ENCODE measurements at places on chromosomes 13 and 19. TPM values are rescaled to one million over a fixed set of nuclear protein-coding genes. Genes with fewer than 3 reads are reported as not detected.
A peak's percentile ranks its signal among the peaks of the same experiment; 100 is the strongest.

- H3K27me3 ChIP-seq: no peaks in the 10 kb centered on the region
- H3K4me1 ChIP-seq: peaks cover 29% of the 10 kb centered on the region
- DNase-seq: no peak
- no peaks in the 10 kb centered on the region for H3K36me3 ChIP-seq
Measured at GRCh38 chr19:12886651-12886968, 391 bp downstream of the KLF1 start.

GRCh38 chr13:103276775-103277498, 210.7 kb upstream of the SLC10A2 start:
- no peaks in the 10 kb centered on the region for H3K4me1 ChIP-seq
- H3K36me3 ChIP-seq: no peaks in the 10 kb centered on the region
- no peak overlapping the region for H3K4me3 ChIP-seq
- no peaks in the 10 kb centered on the region for H3K27me3 ChIP-seq
- no peak for DNase-seq

GRCh38 chr13:32316501-32316900, 1.2 kb downstream of the BRCA2 start:
- H3K4me1 ChIP-seq: no peaks in the 10 kb centered on the region
- no peaks in the 10 kb centered on the region for H3K27me3 ChIP-seq
- H3K36me3 ChIP-seq: peaks cover 7% of the 10 kb centered on the region
- H3K27ac ChIP-seq: no peak overlapping the region

- H3K4me3 ChIP-seq: peak overlapping the region; percentile 23
- H3K27ac ChIP-seq: no peak overlapping the region
- peaks cover 10% of the 10 kb centered on the region for H3K4me1 ChIP-seq
- H3K27me3 ChIP-seq: no peaks in the 10 kb centered on the region
- DNase-seq: no peak
Measured at GRCh38 chr19:52640916-52641315, 2.8 kb upstream of the ZNF83 start.

DNA sequence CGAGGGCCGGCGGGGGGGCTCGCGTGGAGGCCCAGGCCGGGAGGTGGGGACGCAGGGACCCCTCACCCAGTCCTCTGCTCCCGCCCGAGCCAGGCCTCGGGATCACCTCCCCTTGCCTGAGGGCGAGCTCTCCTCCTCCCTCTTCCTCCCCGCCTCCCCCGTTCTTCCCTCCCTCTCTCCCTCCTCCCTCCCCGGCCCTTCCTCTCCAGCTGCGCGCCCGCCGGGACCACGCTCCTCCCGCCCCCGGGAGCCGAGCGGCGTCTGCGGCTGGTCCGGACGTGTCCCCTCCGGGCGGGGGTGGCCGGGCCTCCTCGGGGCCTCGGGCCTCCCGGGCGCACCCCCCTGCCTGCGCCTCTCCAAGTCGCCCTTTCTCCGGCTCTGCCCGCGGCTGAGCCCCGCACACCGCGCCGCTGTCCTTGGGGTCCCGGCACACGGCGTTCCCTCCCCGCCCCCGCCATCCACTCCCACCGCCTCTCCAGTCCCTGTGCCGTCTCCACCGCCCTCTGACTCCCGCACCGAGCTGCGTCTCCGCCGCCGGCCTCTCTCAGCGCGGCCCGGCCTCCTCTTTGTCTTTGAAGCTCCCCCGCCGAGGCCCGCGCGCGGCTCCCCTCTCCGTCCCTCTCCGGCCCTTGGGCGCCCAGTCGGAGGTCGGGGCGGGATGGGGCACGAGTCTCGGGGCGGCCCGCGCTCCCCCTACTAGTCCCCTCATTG, 5.7 kb downstream of the SOX1 start:
- no peak overlapping the region for H3K27ac ChIP-seq
- H3K36me3 ChIP-seq: peaks cover 7% of the 10 kb centered on the region
- H3K4me1 ChIP-seq: no peaks in the 10 kb centered on the region

The DLL3 gene
- polyA plus RNA-seq: 0.89 TPM

GRCh38 chr13:36736119-36736726, 62.4 kb downstream of the SERTM1 start:
- H3K4me1 ChIP-seq: no peaks in the 10 kb centered on the region
- H3K36me3 ChIP-seq: no peaks in the 10 kb centered on the region
- no peak overlapping the region for H3K4me3 ChIP-seq

The ZNF534 gene
- not detected for polyA plus RNA-seq

DNA sequence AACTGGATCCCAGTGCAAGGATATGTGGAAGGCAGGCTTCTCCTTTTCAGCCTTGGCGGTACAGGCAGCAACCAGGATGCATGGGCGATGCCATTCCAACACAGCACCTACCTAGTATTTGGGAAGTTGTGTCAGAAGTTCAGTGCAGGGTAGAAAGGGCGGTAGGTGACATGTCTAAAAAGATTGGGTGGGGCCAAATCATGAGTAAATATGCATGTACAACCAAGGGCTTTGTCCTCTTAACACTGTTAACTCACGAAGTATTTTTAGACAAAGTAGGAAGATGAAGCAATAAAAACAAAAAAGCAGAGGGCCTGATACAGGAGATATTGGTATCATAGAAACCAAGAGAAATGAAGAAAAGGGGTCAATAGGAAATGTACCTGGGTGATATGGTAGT, 392.1 kb downstream of the MYO16 start:
- no peak overlapping the region for H3K4me3 ChIP-seq
- no peaks in the 10 kb centered on the region for H3K36me3 ChIP-seq
- H3K27me3 ChIP-seq: no peaks in the 10 kb centered on the region
- H3K27ac ChIP-seq: no peak overlapping the region
- DNase-seq: no peak

DNA sequence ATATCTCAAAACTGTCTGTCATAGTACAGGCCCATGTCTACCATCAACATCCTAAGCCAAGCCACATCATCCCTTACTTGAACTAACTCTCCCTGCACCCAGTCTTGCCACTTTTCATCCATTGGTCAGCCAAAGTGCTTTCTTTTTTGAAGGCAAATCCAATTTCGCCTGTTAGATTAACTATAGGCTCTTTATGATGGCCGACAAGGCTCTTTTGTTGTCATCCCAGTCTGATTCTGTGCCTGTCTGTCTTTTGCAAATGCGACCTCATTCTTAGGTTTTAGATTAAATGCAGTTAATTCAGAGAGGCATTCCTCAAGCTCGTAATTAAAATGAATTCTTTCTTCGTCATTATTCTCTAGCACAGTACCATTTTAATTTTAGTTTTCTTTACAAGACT, 148.3 kb downstream of the HS6ST3 start:
- no peaks in the 10 kb centered on the region for H3K36me3 ChIP-seq
- H3K4me1 ChIP-seq: no peaks in the 10 kb centered on the region
- H3K4me3 ChIP-seq: no peak overlapping the region
- H3K27me3 ChIP-seq: no peaks in the 10 kb centered on the region
- no peak for DNase-seq
- H3K27ac ChIP-seq: no peak overlapping the region
